ENCODE measurements at places on chromosomes 7 and 10. TPM values are rescaled to one million over a fixed set of nuclear protein-coding genes. Genes with fewer than 3 reads are reported as not detected.

PNLIP gene
- not detected for total RNA-seq

ACSM6 gene
- not detected for total RNA-seq

GJC3 gene
- total RNA-seq = not detected

RADIL gene
- total RNA-seq = 0.25 TPM

C10orf67 gene
- not detected for total RNA-seq

LRMDA gene
- 3.6 TPM for total RNA-seq

All from fibroblast of the aortic adventitia (primary cell).